Heart left ventricle (tissue), 16 donors: ENCODE measurements at places on chromosomes 6 and 20. TPM values are rescaled to one million over a fixed set of nuclear protein-coding genes. Genes with fewer than 3 reads are reported as not detected.

GTSF1L gene
- not detected for total RNA-seq

GRCh38 chr20:14307956-14308355, 29.5 kb downstream of the FLRT3 start:
- DNase-seq = no peak

DNA sequence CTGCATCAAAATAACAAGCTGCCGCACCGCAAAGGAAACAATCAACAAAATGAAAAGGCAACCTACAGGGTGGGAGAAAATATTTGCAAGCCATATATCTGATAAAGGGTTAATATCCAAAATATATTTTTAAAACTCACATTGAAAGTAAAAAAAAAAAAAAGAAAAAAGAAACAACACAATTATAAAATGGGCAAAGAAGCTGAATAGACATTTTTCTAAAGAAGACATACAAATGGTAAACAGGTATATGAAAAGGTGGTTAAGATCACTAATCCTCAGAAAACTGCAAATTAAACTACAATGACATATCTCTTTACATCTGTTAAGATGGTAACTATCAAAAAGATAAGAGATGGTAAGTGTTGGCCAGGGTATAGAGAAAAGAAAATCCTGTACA, 105.4 kb upstream of the LY86 start:
- DNase-seq = no peak

DNA sequence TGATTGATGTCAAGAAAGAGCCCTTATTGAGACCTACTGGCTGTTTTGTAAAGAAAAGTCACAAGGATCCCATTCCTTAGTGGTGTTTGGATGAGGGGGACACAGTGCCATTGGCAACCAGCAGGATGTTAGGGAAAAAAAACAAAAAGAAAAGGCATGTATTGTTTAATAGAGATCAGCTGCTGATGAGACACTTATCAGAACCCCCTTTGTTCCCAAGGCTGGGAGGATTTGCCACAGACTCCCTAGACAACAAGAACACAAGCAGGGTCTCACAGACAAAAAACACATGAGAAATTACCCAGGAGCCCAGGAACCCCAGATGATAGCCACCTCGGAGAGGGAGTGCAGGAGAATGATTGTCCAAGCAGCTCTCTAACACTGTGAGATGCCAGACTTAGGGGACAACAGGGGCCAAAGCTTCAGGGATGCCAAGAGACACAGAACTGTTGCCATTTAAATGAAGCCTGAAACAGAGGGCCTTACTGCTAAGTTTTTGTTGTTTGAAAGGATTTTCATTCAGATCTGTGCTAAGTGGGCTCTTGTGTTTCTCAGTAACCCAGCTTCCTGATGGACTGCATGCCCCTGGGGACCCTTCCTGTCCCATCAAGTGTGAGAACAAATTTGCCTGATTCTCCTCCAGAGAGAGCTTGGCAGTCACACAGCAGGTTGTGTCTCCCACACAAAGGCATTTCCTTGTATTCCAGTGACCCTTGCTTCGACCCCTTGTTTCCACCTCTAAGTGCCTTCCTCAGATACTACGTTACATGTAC, 48.7 kb upstream of the HEY2 start:
- DNase-seq = no peak

DNA sequence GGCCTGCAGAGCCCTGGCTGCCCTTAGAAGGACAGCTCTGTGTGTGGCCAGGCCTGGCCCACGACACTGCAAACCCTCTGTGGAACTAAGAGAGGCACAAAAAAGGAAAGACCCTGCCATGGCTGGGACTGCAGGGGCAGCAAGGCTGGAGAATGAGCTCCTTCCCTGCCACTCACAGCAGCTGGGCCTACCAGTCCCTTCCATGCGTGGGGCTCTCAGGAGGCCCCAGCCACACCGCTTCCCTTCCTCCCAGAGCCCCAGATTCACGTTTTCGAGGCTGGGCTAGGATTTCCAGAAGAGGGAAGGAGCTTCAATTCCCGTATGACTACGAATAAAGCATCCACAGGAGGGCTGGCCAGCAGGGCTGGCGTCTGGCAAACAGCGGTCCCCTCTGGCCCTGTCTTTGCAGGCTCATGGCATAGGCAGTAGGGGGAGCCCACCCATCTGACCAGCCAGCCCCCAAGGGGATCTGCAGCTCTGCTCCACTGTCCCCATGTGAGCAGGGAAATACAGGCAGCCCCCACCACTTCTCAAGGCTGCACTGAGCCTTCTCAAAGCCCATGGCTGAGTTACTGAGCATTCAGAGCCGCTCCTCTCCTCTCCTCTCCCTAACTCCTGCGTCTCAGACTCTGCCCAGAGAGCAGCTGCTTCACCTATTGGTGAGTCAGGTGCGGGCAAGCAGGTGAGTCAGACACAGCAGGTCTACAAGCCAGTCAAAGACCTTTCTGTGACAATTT, 53.1 kb downstream of the NINL start:
- no peak for DNase-seq

GFOD1 gene
- 25.0 TPM for total RNA-seq

ZNF318 gene
- 14.3 TPM for total RNA-seq

- DNase-seq = no peak
These were observed 49.0 kb downstream of the MDGA1 start for GRCh38 chr6:37648465-37649330.
